ENCODE measurements at places on chromosomes 5 and 9.

DNA sequence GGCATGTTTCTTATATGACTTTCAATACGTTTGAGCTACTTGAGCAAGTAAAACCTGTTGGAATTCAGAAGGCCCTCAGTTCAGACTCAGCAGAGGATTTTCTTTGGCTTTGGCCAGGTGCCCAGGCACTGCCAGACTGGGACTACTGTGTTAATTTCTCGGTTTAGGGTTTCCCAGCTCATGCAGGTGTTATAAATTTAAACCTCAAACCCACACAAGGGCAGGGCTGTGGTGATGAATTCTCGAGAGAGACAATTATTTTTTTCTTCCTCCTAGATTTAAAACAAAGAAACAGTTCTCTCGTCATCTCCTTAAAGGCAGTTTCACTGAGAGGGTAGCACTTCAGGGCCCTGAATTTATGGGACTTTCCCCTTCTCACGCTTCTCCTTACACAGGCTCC, 406.0 kb upstream of the PIK3R1 start:
- DNase-seq = peak; percentile 48

- no peak for DNase-seq
These were observed 533.3 kb downstream of the CDH12 start for GRCh38 chr5:22319798-22320197.

DNA sequence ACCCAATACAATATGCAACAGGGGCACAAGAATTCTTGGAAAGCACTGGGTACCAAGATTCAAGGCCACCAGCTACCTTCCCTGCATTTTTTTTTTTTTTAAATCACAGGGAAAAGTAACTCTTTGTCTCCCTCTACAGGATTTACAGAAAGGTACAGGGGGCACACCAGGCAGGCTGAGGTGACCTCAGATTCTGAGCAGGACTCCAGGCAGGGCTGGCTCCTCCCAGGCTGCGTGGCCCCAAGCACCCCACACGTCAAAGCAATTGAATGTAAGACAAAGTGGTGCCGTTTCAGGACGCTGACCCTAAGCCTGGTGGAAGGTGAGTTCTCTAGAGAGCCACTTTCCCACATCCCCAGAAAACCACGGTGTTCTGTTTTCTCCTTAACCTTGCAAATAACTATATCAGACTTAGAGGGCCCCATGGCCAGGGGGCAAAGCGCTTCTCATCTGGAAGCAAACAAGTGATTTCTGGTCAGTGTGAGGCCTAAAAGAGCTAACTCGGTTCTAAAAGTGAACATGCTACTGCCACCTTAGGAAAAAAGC, 222.6 kb downstream of the ROR2 start:
- no peak for DNase-seq

- DNase-seq = no peak
These were observed 240.7 kb downstream of the ARRDC3 start for GRCh38 chr5:91142386-91142785.

GRCh38 chr9:89649039-89649691, 44.4 kb downstream of the GADD45G start:
- DNase-seq = no peak

- no peak for DNase-seq
These were observed 140.2 kb upstream of the LPAR1 start for GRCh38 chr9:111178331-111179055.

GRCh38 chr9:121289026-121289771, 21.2 kb downstream of the GSN start:
- no peak for DNase-seq

- DNase-seq = no peak
These were observed 5.3 kb downstream of the ATOSB start for GRCh38 chr9:35110327-35110761.

DNA sequence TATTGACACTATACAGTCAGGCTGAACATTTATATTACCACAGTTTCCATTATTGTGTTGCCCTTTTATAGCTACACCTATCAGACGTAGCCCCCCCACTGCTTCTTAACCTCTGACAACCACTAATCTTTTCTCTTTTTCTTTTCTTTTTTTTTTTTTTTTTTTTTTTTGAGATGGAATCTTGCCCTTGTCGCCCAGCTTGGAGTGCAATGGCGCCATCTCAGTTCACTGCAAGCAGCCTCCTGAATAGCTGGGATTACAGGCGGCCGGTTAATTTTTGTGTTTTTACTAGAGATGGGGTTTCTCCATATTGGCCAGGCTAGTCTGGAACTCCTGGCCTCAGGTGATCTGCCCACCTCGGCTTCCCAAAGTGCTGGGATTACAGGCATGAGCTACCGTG, 75.4 kb downstream of the UHRF2 start:
- no peak for DNase-seq

DNA sequence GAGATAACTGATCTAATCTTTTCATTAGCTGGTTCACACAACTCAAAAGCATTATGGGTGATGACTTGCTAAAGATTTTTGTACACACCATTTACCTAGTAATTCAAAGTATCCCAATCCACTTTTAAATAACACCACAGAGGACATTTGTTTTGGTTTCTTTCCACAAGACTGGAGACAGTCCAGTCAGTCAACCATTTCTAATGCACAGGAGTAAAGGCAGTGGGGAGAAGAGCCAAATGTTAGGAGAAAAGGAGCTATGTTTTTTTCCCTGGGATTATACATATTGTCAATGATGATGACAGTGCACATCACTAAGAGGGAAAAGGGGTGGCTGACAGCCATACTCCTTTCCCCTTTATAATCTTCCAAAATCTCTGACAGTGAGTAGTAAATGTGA, 240.9 kb downstream of the GABRB2 start:
- DNase-seq = no peak

- no peak for DNase-seq
These were observed 155.9 kb downstream of the TTLL11 start for GRCh38 chr9:121937240-121937639.

DNA sequence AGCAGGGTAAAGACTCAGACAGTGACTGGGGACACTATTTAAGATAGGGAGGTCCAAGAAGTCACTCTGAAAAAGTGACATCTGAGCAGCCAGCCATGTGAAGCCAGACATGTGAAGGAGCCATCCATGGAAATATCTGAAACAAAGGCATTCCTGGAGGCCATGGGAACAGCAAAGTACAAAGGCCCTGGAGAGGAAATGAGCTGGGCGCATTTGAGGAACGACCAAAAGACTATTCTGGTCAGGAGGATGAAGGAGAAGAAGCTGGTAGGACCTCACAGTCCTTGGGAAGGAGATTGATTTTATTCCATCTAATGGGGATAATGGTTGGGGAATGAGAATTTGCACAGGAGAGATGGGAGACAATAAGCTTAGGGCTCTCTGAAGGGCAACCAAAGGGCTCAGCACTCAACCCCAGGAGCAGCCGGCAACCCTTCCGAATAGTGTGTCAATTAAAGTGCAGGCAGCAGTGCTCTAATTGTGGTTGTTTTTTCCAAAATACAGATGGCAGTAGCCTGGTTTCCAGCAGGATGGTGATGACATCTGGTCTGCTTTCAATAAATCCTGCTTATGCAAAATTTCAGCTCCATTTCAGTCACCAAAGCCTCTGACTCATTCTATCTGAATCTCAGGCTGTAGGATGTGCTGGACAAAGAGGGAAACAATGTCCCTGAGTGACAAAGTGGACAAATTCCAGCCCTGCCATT, 26.7 kb downstream of the FOXI1 start:
- no peak for DNase-seq

DNA sequence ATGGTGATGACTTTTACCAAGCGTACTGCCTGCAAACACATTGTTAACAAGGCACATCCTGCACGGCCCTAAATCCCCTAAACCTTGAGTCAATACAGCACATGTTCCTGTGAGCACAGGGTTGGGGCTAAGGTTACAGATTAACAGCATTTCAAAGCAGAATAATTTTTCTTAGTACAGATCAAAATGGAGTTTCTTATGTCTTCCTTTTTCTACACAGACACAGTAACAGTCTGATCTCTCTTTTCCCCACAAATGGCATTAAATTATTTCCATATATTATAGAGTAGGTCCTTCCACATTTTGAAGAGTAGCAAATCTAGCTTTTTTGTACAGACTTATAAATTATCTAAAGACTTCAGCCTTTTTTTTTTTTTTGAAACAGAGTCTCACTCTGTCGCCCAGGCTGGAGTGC, 1.6 kb upstream of the TMEM141 start:
- no peak for DNase-seq

DNA sequence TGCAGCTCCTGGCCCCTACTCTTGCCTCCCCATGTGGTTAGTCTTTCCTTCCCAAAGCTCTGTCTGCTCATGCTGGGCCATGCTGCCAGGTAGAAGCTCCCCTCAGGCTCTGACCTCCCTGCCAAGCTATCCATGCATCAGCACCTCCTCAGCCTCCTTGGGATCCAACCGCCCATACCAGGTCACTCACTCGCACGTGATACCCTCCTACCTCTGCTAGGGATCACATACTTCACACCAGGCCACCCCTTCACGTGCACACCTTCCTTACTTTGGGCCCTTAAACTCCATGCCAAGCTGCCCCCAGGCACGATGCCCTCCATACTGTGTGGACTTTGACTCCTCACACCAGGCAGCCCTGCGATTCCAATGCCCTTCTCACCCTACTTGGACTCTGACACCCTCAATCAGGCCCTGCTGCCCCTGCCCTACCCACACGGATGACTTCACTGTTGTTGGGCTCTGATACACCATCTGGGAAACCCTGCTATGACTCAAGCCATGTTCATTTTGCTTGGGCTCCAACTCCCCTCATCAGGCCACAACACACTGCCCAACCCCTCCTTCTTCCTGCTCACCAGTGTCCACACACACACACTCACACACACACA, 34.1 kb downstream of the ZNF483 start:
- DNase-seq = no peak

DNA sequence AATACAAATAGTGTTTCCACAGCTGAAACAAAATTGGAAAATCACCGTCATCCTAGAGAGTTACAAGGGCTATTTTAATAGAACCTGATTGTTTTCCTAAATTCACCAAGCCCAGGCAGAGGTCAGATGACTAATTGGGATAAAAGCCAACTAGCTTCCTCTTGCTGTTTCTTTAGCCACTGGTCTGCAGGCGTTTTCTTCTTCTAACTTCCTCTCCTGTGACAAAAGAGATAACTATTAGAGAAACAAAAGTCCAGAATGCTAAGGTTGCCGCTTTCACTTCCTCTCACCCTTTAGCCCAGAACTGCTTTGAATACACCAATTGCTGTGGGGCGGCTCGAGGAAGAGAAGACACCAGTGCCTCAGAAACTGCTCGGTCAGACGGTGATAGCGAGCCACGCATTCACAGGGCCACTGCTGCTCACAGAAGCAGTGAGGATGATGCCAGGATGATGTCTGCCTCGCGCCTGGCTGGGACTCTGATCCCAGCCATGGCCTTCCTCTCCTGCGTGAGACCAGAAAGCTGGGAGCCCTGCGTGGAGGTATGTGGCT, at the start of gene TLR4:
Gene TLR4, plus strand, starts transcription at position 380 of the 552 bp plus-strand sequence. Its CDS starts 70 bp downstream, at position 450.
- peak; percentile 62 for DNase-seq

- no peak for DNase-seq
These were observed 20.5 kb upstream of the FER start for GRCh38 chr5:108727236-108727650.

GRCh38 chr5:73497497-73498056, 665 bp upstream of the BTF3 start:
- DNase-seq = no peak

DNA sequence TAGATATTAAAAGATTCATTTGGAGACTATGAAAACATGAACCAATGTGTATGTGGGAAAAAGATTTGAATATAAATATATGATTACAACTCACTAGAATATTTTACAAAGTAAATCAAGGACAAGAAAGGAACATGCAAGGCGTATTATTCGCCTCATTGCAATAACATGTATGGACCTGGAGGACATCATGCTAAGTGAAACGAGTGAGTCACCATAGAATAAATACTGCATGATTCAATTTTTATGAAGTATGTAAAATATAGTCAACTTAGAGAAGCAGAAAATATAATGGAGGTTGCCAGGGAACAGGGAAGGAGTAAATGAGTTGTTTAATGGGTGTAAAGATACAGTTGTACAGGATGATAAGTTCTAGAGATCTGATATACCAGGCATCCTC, 4.9 kb downstream of the TXNDC8 start:
- no peak for DNase-seq

GRCh38 chr5:105688227-105688792, 1982.4 kb downstream of the EFNA5 start:
- no peak for DNase-seq

- no peak for DNase-seq
These were observed 1.5 kb upstream of the KCNN2 start for GRCh38 chr5:114360357-114360756.

DNA sequence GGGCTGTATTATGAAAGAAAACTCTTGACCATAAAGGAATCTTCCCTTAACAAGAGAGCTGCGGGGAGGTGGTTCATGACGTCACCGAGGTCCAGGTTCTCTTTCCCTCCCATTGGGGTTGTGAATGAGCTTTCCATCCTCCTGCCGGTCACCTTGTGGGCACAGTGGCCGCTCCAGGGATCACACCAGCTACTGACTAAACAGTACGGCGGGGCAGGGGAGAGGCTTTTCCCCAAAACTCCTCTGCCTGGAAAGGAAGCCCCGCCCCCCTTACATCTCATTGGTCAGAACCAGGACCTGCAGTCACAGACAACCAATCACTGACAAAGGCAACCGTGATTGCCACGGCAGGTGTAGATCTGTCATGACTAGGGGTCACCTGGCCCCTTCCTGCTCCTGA, 35.6 kb downstream of the ROR2 start:
- DNase-seq = no peak

DNA sequence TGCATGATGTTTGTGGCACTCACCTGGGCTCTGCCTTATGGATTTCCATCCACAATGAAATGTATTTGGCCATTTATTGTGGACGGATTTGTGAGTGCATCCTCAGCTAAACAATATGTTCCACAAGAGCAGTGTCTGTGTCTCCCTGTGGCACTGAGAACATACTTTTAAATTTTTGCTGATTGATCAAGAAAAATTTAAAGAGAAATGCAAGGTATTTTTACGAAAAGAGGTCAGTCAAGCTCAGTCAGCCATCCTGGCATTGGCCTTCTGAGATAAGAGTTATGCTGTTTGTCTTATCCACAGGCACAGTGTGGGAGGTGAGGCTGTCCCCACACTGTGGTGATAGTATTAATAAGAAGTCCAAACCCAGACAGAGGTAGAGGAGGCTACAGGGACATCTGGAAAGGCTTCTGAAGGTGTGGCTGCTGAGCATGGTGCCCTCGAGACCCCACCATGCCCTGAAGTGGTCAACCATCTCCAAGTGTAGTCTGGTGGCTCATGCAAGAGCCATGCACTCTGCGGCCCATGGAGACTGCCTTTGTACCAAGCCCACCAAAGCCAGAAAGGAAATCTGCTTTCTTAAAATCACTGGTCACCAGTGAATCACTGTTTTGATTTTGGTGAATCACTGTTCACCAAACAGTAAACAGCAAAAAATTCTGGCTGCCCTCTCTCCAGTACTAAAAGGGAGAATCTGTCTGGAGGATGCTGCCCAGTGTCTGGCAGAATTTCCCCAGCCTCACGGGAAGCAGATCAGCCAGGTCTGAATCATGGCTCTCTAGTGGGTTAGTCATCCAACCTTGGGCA, 28.8 kb downstream of the SPOCK1 start:
- no peak for DNase-seq

GRCh38 chr5:165055476-165055875, 1550.1 kb downstream of the MAT2B start:
- no peak for DNase-seq

GRCh38 chr5:169052207-169052606, 248.7 kb downstream of the SLIT3 start:
- no peak for DNase-seq

- no peak for DNase-seq
These were observed 593.5 kb downstream of the CETN3 start for GRCh38 chr5:89816038-89816437.

- no peak for DNase-seq
These were observed 185.6 kb downstream of the SNX18 start for GRCh38 chr5:54703133-54703532.

- DNase-seq = no peak
These were observed 25.7 kb downstream of the NCS1 start for GRCh38 chr9:130197888-130198287.

GRCh38 chr5:178524093-178524882, 65.9 kb downstream of the COL23A1 start:
- DNase-seq = no peak

All from GM06990 (cell line).